ENCODE measurements at places on chromosomes 4 and X.

GRCh38 chr4:40227284-40227683 is 30.5 kb downstream of the RHOH start:
- no peak for DNase-seq

GRCh38 chrX:123425904-123426303 is 241.8 kb downstream of the GRIA3 start:
- DNase-seq, result no peak

GRCh38 chrX:44042116-44042515 is 68.9 kb upstream of the NDP start:
- DNase-seq, result no peak

DNA sequence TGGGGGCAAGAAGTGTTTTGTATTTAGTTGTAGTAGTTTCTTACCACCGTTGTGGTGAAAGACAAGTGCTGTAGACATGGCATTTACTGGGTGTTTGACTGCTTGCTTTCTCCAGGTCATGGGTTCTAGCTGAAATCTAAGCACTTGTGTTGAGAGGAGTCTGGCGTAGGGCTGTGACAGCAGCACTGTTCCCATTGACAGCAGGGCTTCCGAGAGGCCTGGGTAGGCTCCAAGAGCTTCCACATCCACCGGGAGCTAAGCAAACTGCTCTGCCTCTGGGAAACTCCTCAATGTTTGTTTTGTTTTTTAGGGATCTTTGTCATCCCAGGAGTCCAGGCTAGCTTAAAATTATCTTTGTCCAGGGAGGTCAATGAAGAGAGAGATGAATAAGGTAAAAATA is 44.3 kb downstream of the BMPR1B start:
- DNase-seq, result no peak

- DNase-seq, result no peak
These were observed 25.5 kb downstream of the HPGD start for GRCh38 chr4:174496631-174497432.

- DNase-seq, result no peak
These were observed 25.4 kb upstream of the RASL11B start for GRCh38 chr4:52836678-52837077.

GRCh38 chr4:30172416-30172815 is 547.8 kb upstream of the PCDH7 start:
- DNase-seq, result no peak

DNA sequence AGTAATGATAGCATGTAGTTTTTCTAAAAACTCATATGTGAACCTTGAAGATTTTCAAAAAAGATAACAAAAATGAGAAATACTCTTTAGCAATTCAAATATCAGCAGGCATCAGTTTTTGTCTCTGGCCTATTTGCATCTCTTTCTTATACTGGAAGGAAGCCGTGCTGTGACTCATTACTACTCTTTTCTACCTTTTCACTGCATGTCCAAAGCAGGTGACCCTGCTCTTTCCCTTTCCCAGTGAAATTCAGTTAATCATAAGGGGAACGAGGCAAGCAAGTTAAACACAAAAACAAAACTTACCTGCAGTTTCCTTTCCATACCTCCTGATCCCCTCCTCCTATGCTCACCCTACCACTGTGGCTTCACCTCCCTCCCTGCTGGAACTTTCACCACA is 9.3 kb downstream of the SPATA4 start:
- no peak for DNase-seq

GRCh38 chr4:186765673-186766546 is 42.3 kb upstream of the FAT1 start:
- DNase-seq, result no peak

DNA sequence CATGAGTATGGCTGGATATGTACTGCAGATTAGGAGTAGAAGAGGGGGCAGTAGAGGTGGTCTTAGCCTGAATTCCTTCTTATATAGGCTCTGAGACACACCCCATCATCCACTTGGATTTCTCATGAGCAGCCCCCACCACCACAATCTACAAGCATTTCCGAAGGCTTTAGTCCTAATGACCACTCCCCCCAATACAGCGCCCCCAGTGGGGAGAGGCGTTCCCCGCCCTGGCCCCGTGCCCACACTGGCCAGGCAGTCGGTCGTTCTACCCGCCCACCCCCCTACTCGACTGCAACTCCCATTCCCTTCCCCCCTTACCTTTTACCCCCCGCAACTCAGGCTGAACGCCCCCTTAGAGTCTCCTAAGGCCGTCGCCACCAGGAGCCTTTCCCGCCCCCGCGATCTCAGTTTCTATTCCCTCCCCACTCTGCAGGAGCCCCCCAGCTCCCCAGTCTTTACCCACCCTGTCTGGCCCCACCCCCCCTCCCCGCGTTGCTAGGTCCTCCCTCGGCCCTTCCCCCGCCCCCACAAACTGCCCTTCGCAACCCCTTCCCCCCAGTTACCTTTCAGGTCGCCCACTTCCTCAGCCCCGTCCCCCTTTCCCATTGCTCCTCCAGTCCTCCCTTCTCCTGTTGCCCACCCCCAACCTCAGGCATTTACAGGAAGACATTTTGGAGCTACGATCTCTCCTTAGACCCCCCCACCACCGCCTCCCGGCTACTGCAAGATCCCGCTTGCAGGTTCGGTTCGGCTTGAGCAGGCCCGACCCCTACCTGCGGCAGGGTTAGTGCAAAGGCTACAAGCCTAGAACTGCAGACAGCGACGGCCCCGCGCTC is 468 bp downstream of the ZMYM3 start:
- peak; percentile 16 for DNase-seq

- no peak for DNase-seq
These were observed 250.4 kb upstream of the GIMD1 start for GRCh38 chr4:106618956-106619355.

DNA sequence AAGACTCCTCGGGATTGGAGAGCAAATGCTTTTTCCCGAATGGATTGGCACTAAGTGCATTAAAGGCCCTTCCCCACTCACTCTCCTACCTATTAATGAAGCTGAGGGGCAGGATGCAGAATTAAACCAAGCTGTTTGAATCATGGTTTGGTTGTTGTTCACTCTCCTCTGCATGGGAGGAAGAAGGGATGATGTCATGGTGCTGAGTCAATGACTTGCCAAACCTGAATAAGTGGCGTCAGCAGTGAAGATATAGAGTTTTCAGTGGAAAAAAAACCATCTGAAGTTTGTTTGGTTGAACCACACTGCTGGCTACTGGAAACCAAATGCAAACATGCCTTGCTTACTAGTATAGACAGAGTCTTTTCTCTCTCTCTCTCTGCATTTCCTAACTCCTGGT is 19.8 kb upstream of the ZXDA start:
- DNase-seq, result no peak

Measured in activated T-cell treated with anti-CD3 and anti-CD28 coated beads for 1 hour (primary cell).